Immature natural killer cell (primary cell): ENCODE measurements at places on chromosomes 1 and 21. TPM values are rescaled to one million over a fixed set of nuclear protein-coding genes. Genes with fewer than 3 reads are reported as not detected.

NLRP3 gene
- not detected for polyA plus RNA-seq

HNRNPCL4 gene
- not detected for polyA plus RNA-seq

TRPM2 gene
- polyA plus RNA-seq, result 3.0 TPM

FCRL1 gene
- polyA plus RNA-seq, result 0.09 TPM

NAV1 gene
- polyA plus RNA-seq, result 0.56 TPM

IKBKE gene
- 29.7 TPM for polyA plus RNA-seq

TPTE gene
- not detected for polyA plus RNA-seq
